ENCODE measurements at places on chromosomes 7 and 10.

- no peak for DNase-seq
These were observed 67.3 kb upstream of the KMT2C start for GRCh38 chr7:152502813-152503790.

DNA sequence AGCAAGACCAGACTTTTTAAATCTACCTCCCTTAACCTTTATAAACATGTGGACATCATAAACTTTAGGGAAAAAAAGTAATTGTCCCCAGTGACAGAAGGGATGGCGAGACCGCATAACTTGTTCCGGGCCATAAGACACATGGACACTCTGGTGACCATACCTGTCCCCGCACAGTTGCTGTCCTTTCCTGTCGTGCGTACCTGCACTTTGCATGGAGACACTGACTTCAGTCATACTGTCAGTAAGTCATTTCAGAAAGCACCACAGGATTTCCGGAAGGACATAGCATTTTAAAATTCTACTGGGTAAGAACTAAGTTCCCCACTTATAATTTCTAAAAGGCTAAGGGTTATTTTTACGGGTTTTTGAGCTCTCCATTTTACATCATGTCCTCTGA lies 120.9 kb downstream of the CREB5 start:
- DNase-seq, result no peak

GRCh38 chr7:18087687-18088078 lies 60.0 kb upstream of the PRPS1L1 start:
- DNase-seq, result no peak

- DNase-seq, result no peak
These were observed 12.8 kb upstream of the COL17A1 start for GRCh38 chr10:104098358-104098925.

DNA sequence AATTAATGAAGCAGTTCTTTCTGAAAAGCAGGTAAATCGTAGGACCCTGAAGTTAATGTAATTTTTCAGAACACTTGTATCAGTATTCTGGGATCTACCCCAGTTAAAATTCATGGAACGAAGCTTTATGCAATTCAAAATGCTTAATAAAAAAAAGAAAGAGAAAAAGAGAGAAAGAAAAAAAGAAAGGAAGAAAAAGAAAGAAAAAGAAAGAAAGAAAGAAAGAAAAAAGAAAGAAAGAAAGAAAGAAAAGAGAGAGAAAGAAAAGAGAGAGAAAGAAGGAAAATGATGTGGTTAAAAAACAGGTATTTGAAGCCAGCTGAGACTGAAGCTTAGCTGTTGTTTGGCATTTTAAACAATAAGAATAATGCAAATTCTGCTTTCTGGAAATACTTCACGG lies 427.4 kb upstream of the AKR1E2 start:
- no peak for DNase-seq

GRCh38 chr7:124996778-124997177 lies 67.2 kb upstream of the POT1 start:
- no peak for DNase-seq

- DNase-seq, result no peak
These were observed 15.5 kb upstream of the MICALL2 start for GRCh38 chr7:1474736-1475135.

GRCh38 chr10:98339799-98340198 lies 71.8 kb upstream of the LOXL4 start:
- peak; percentile 44 for DNase-seq

GRCh38 chr7:132871419-132871818 lies 210.5 kb downstream of the CHCHD3 start:
- no peak for DNase-seq

- no peak for DNase-seq
These were observed 8.7 kb upstream of the SEM1 start for GRCh38 chr7:96718107-96719003.

DNA sequence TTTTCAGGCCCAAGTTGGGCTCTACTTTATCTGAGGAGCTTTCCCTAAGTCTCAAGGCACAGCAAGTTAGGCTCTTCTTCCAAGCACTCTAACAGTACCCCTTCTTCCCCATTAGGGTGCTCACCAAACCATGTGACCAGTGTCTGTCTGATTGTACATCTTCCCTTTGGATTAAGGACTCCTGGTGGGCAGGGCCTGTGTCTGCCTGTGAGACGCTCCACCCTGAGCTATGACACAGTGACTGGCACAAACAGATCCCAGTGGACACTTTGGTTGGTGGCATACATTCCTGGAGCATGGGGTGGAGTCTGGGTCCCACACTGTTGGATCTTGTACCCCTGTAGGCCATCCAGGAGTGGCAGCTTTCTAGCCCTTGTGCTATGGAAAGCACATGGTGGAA lies 23.8 kb downstream of the PLPP4 start:
- no peak for DNase-seq

- no peak for DNase-seq
These were observed 62.6 kb upstream of the EN2 start for GRCh38 chr7:155395176-155395797.

DNA sequence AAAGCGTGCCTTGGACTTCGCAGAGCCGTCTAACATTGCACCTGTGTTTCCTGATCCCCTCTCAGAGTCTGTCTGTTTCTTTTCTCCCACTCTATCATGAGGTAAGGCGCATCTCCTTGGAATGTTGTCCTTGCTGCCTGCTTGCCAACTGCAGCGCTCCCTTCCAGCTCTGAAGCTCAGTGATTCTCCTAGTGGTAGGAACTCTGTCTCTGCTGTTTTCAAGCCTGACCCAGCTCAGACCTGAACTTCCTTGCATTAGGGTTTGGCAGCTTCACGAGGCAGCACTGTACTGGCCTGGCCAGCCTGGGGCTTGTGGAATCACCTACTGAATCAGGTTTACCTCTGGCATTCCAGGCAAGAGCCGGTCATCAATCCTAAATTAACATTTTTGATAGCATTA lies 123.9 kb downstream of the CREB5 start:
- DNase-seq, result no peak

DNA sequence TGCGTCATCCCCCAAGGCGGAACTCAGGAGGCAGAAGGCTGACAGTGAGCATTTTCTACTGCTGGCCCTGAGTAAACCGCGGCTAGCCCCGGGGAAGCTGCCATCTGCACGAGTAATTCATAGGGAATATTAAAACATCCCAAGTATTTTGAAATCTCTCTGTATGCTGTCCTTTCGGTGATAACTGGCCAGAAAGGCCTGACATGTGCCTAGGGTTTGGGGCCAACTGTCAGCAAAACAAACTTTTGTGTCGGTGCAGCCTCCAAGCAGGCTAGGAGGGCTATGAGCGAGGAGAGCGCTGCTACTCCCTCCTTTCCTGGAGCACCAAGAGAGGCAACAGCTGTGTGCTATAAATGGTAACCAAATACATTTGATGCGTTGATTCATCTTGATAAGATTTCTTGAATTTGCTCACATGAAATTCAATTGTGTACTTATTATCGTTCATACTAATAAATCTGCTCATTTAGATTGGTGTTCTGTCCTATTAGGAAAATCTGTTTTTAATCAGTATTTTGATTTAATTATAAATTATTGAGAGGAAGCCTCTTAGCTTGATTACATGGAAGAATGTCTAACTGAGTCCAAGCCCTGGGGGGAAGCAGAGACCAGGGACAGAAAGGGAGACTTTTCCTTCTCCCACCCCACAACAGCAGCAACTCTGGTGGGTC lies 124.4 kb upstream of the NPS start:
- no peak for DNase-seq

DNA sequence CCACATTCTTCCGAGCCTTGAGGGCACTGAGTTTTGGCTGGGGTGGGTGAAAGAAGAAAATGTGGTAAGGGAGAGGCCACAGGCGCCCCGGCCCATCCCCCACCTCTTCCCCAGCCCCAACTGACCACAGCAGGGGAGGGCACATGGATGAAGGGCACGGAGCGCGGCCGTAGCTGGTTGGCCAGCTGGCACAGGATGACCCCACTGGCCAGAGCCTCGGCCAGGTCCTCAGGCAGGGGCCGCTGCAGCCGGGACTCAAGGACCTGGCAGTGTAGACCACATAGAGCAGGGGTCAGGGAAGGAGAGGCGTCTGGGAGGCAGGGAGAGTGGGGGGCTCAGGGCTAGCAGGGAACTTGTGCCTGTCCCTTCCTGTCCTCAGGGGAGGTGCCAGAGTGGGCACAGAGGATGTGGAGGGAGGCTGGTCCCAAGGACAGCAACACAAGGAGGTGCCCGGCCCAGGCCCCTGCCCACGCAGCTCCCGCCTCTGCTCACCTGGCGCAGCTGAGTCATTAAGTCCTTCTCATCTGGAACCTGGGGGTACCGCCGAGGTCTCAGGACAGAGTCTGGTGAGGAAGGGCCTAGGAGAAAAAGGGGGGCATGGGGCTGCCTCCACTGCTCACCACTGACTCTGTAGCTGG lies 2.2 kb upstream of the SAP25 start:
- DNase-seq, result no peak

DNA sequence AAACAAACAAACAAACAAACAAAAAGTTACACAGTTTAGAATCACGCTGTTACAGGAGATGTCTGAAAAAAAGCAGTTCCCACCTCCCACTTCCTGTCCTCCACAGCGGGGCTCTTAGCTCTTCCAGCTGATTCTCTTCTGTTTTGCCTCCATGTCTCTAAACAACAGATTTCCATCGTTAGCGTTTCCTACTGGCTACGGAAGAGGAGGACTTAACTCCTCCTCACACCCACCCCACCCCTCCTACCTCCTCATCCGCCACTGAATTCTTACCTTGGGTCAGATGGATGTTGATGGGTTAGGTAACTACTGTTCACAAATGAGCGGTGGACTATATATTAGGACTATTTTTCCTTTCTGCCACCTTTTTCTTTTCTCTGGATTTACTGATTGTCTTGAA lies 36.8 kb upstream of the NUB1 start:
- no peak for DNase-seq
